ENCODE measurements at places on chromosomes 2 and 18.

DNA sequence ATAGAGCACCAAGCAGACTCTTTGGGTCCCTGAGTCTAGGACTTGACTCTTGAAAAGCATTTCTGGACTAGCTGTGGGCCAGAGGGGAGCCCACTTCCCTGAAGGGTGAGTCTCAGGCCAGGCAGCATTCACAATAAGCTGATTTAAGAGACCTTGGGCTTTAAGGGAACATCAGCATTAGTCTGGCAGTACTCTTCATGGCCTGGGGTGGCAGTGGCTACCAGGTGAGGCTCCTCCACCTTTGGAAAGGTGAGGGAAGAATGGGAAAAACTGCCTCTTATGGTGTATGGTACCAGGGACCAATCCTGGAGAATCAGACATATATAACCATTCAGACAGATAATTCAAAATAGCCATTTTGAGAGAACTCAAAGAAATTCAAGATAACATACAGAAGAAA is 599.9 kb upstream of the POU3F3 start:
- DNase-seq: no peak

DNA sequence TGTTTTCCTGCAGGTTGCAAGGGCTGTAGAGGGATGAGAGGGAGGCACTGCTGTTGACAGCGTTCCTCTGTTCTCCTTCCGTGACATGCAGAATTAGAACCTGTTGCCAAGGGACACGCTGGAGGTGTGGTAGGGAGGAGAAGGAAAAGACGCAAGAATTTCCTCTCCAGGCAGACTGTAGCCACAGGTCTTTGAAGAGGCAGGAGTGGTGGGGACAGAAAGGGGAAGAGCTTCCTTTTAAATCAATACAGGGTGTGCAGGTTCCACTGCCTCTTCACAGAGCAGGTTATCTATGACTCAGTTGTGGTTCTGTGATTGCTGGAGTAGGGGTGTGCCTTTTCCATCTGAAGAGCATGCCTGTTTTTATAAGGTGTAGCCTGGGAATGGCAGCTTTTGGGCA is 133.0 kb downstream of the WDSUB1 start:
- no peak for DNase-seq

- no peak for DNase-seq
Observed at GRCh38 chr2:29066271-29066860, 8.0 kb downstream of the PCARE start.

DNA sequence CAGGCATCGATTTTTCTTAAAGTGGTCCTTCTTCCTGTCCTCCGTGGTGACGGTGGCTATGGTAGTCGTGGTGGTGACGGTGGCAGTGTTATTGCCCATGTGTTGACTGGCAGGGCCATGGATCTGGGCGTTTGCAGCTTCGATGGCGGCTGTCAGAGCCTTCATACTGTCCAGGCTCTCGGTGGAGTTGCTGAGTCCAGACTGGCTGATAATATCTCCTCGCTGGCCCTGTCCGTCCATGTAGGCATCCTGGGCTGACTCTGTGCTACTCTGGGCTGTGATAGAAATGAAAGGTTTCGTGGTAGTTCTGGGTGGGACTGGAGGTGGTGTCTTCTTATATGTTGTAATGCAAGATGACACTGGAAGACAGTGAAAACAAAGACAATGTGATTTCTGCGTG is 131.9 kb downstream of the TGIF1 start:
- DNase-seq: no peak

DNA sequence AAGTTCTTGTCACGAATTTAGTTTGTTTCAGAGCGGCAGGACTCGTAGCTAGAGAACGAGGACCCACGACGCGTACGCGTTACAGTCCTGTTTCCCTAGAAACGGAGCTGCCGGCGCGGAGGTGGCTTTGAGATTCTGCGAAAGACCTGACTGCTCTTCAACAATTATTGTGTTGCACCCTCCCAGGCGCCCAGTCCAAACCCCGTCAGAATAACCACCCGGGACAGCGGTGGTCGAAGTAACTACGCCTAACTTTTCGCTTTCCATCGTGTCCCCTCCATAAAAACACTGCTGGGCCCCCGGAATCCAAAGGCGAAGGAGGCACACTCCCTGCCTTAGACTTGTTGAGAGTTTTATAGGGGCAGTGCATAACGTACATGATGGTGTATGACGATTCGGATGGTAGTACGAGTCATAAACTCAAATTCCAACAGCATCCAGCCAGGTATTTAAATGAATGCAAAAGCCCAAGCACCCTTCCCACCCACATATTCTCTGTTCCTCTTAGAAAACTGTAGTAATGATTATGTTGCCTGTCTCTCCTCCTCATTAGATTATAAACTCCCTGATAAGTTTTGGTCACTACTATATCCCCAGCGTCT is 651 bp upstream of the STAM2 start:
- no peak for DNase-seq

GRCh38 chr2:236105955-236106607 is 62.1 kb downstream of the GBX2 start:
- no peak for DNase-seq

GRCh38 chr2:92073815-92074548 is 2797.2 kb upstream of the TEKT4 start:
- no peak for DNase-seq

DNA sequence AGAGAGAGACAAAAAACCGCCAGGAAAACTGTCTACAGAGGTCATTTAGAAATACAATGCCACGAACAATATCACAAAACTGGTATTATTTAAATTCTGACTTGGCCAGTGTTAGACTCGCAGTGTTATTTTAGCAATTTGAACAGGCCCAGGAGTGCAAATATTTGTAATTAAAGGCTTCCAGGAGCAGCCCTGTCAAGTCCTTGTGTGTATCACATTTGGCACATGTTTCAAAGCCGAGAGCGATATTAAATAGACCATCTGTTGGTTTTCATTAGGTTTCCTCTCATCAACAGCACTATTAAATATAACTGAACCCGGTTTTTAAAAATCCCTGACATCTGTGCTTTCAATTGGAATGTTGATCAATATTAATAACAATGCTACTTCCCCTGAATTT is 656.9 kb downstream of the TSN start:
- peak; percentile 25 for DNase-seq

- DNase-seq: no peak
Observed at GRCh38 chr2:17971531-17972125, 93.2 kb downstream of the KCNS3 start.

DNA sequence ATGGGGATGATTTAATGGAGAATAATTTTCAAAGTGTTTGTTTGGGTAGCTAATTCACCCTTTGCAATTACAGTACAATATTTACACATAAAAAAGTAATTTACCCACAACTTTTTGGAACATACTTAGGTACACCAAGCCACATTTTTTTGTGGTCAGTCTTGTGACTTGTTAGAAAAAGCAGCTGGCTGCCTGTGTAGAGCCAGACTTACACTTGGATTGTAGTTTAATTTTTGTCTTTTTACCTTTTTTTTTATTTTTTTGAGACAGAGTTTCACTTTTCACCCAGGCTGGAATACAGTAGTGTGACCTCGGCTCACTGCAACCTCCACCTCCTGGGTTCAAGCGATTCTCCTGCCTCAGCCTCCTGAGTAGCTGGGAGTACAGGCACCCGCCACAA is 45.4 kb downstream of the RALBP1 start:
- DNase-seq: no peak

DNA sequence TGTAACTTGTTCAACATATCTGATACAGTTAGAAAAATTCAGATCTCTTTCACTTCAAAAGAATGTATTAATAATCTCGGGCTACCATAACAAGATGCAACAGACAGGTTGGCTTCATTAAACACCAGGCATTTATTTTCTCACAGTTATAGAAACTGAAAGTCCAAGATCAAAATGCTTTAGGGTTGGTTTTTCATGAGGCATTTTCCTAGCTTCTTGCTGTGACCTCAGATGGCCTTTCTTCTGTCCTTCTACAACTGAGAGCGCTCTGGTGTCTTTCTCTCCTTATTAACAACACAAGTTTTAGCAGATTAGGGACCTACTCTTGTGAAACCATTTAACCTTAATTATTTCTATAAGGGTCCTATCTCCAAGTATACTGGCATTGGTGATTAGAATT is 452.5 kb downstream of the ZNF804A start:
- no peak for DNase-seq

DNA sequence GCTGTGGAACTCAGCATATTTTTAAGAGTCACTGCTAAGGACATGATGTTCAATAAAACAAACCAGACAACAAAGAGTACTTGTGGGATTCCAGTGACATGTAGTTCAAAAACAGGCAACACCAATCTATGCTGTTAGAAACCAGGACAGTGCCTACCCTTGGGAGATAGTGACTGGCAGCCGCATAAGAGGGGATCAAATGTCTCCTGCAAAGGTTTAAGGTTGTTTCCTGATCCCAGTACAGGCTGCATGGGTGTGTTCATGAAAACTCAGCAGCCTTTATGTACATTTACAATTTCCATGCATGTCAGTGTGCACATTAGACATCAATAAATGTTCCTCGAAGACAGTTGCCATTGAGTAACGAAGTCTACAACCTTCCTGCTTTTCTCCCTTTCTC is 183.8 kb downstream of the PID1 start:
- no peak for DNase-seq

DNA sequence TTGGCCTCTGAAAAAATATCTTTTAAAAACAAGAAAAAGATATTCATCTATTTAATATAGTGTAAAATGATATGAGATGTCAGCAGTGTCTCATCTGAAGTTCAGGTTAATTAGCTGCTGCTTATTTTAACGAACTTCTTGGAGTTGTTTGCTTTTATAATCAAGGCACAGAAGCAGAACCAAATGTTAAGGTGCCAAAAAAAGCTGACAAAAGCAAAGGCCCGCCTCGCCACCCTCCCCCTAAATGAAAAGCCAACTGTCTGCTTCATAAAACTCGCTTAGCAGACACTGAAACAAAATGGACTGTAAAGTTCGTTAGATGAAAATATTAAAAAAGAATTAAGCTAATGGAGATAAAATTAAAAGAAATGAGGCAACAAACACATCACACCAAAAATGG is 562.6 kb downstream of the ZEB2 start:
- no peak for DNase-seq

- no peak for DNase-seq
Observed at GRCh38 chr2:236552212-236552542, 17.4 kb upstream of the ACKR3 start.

Data from eye (tissue), 1 donor.